ENCODE measurements at places on chromosomes 13 and 19.
A peak's percentile ranks its signal among the peaks of the same experiment; 100 is the strongest.

- no peak for DNase-seq
Measured at GRCh38 chr13:52892925-52893324, 44.5 kb upstream of the PCDH8 start.

DNA sequence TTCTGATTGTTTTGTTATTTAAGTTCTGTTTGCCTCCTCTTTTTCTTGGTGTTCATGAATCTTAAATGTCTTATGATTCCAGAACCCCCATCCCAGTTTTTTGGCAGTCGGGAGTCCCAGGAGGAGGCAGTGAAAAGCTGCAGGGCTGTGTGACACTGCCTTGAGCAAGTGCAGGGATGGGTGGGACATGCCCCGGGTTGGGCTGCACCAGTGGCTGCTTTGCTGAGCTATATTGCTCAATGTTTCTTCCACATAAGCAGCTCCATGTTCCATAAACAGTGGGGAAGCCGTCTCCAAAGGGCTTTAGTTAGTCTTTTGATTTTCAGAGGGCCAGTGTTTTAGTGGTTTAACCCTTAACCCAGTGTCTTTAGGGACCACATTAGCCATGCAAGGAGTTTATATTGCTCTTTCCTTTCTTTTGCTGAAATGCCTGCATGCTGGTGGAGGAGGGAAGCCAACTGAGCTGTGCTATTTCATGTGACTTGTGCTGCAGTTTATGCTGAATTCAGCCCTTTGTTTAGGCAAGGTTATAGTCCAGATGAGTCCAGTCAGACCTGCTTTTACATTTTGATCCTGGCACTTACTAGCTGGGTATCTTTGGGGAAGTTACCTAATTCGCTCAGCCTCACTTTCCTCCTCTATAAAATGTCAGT is 13.1 kb downstream of the ATP8A2 start:
- DNase-seq = no peak

DNA sequence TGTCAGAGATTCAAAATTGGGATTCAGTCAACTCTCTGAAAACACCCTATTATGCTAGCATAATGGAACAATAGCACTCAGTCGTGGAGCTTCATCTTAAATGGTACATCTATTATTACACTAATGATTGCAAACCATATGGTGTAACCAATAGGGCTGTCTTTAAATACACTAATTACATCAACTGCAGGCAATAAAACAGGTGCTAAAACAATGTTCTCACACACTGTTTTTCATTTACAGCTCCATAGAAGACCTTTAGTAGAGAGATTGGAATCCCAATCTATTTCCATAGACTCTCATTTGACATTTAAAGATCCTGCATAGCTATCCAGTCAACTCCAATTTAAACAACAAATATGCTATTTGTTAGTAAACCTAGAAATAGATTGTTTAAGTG is 1917.4 kb downstream of the OLFM4 start:
- DNase-seq = no peak

DNA sequence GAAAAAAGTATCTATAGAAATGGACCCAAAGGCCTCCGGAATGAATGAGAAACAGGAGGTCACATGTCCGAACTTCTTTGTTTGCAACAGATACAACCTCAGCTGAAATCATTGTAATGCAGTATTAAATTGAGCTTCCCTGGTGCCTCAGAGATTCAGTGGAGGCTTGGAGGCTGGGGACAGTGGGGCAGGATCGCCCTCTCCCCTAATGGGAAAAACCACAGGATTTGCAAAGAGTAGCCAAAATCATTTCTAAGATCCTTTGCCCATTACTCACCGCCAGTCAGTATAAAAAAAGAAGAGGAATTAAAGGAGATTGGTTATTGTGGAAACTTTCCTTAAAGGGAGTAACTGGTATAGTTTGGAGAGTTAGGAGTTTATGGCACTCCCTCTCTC is 30.4 kb upstream of the IRS2 start:
- no peak for DNase-seq

DNA sequence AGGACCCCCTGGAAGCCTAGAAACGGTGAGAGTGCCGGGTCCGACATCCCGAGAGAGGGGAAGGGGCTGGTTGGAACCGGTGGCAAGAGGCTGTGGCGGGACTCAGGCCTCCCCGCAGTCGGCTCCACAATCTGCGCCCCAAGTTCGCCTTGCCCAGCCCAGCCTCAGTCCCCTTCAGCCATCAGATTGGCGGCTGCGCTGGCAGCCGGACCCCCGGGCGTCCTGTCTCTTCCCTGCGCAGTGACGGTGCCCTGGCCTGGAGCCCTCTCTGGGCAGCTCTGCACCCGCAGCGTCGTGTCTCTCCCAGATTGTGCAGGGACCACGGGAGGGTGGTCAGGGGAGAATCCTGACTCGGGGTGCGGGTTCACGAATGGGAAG is 315 bp downstream of the ZNF492 start:
- no peak for DNase-seq

- peak; percentile 47 for DNase-seq
Measured at GRCh38 chr13:36919833-36920615, at the start of gene SMAD9. SMAD9 (minus strand) TSS chr13:36920238; CDS start chr13:36879689, 40,549 bp downstream.

GRCh38 chr19:33649627-33650305 is 28.0 kb downstream of the CHST8 start:
- DNase-seq = no peak

Data from HAP-1 (cell line).